ENCODE measurements at places on chromosomes 7 and 10.

DNA sequence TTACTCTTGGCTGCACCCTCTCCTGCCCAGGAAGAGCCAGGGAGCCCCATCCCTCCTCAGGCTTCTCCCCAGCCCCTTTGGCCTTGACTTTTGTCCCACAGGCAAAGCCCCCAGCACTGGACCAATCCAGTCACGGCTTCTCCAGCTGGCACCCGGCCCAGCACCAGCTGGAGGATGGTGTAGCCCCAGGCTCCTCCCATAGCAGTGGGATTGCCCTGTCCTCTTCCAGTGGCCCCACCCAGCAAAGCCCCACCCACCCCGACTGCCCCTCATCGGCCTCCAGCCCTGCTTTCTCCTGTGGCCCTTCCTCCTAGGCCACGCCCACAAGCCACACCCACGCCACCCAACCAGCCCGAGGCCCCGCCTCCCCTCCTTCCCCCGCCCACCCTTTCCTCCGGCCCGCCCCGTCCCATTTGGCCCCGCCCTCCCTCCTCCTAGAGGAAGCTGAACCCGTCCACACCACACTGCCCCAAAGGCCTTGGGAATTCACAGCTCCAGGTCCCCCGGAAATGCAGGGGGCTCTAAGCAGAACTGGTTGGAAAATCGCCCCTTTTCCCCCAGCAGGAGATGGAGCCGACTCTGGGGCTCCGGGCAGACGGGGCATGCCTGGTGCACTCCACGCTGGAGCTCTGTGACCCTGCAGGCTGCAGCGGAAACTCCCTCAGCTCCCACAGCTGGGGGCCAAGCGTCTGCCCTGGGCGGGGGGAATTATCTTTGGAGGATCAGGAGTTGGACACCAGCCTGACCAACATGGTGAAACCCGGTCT, 25.2 kb downstream of the GET4 start:
- DNase-seq = peak; percentile 62

DNA sequence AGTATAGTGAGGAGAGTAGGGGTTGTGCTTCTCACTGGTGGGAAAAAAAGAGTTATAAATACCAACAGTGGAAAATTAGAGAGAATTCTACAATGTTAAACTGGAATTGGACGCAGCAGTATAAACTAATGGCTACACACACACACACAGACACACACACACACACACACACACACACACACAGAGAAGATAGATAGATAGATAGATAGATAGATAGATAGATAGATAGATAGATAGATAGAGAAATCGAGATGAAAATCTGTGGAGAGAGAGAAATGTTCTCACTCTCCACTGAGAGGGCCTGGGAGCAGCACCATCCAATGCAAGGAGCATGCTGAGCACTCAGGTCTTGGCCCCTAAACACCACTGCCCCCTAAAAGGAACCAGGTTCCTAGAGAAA, 99.9 kb upstream of the LRRC4 start:
- no peak for DNase-seq

- DNase-seq = peak; percentile 16
Observed at GRCh38 chr10:11678074-11678793, 63.9 kb upstream of the ECHDC3 start.

DNA sequence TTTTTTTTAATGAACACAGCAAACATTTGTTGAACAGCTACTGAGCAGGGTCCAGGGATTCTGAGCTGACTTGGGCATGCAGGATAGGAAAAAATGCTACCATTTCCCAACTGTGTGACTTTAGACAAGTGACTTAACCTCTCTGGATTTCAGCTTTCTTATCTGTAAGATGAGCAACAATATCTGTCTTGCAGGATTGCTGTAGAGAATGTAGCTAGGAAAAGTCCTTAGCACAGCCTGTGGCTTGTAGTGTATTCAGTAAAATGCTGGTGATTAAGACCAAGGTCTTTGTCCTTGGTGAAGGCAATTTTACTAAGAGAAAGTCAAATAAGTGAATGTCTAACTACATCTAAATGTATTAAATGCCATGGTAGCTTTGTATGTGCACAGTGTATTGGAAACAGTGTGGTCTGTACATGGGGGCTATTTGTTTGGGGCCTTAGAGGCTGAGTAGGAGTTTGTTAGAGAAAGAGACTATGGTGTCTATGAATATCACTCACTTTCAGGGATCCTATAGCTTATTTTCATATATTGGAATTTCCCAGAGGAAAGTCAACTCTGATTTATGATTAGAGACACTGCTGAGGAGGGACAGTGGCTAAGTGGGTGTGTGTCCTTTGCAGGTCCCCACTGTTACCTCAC, 118.9 kb downstream of the CDH23 start:
- no peak for DNase-seq

- no peak for DNase-seq
Observed at GRCh38 chr10:30219971-30220751, 128.9 kb downstream of the MTPAP start.

DNA sequence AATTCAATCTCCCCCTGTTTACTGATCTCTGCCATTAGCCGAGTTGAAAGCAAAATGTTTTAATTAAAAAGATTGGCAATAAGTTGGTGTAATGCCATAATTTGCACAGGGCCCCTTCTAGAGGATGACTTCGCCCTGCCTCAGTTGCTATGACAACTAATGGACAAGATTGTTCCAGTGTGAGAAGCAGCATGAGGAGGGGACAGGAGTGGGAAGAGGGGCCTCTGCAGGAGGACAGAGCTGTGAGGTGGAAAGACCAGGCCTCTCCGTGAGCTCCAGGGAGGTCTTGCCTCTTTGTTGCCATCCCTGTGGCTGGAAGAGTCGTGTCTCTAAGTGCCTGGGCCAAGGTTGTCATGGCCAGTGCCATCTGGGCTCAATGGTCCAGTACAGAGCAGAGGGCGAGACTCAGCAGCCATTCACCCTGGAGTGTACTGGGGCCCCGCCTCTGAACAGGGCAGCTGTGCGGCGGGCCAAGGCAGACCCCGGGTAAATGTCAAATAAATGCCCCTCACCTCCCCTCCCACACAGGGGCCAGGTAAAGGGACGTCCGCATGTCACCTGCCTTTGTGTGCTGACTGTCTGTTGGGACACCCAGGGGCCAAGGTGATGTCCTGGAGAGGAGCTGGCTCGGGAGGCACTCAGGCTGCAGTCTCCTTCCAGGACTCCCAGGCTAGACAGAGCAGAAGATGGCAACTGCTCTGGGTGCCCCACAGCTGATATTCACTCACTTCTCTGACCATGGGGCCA, 97.0 kb upstream of the RET start:
- no peak for DNase-seq

DNA sequence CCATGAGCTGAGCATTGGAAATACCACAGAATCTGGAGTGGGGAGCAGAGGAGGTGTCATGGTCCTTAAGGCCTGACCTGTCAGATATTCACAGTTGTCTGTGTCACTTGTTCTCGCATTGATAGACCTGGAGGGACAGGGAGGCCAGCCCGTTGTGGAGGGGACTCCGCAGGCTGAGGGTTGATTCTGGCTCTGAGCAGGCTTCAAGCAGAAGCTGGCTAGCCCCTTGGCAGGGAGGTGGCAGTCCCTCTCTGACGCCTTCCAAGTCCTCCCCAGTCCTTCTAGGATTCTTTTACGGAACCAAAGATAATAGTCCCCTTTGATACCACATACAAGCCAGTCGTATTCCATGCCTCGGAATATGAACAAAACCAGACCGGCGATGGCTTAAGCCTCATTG, 65.4 kb downstream of the GRK5 start:
- DNase-seq = no peak

- no peak for DNase-seq
Observed at GRCh38 chr7:28790467-28790866, 167.7 kb downstream of the TRIL start.

- no peak for DNase-seq
Observed at GRCh38 chr7:33079763-33080690, 17.5 kb upstream of the NT5C3A start.

DNA sequence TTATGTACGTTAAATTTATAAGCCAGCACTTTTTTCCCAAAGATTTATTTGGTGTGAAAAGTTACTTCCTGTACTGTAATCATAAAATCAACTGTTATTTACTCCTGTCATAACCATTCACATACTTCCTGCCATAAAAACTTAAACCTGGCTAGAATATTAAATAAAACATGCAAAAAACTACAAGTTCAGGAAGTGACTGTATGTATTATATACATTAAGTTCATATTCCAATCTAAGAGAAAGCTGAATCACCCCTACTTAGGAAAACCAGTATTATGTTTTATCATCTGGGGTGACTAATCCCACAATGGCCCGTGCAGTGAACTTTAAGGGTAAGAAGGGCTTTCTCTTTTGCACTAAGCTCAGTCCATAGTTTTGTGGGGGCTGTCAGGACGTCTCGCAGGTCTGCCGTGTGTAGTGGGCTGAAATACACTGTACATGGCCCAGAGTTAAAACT, 183.7 kb upstream of the KLF14 start:
- DNase-seq = peak; percentile 51

DNA sequence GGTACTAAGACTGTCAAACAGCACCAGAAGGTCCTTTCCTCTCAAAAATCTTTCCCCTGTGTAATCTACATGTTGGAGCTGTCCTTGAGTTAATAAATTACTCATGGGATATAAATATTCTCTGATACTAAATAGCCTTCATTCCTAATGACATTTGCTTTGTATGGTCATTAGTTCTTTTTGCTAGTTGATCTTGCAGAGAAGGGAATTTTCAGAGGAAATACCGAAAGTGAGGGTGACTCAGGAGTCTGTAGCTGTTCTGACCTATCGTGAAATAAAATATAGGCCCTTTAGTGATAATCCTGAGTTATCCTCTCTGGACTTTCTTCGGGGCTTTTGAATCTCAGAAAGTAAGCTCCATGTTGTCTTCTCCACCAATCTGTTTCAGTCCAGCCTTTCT, 19.4 kb upstream of the CLDN12 start:
- DNase-seq = peak; percentile 67

DNA sequence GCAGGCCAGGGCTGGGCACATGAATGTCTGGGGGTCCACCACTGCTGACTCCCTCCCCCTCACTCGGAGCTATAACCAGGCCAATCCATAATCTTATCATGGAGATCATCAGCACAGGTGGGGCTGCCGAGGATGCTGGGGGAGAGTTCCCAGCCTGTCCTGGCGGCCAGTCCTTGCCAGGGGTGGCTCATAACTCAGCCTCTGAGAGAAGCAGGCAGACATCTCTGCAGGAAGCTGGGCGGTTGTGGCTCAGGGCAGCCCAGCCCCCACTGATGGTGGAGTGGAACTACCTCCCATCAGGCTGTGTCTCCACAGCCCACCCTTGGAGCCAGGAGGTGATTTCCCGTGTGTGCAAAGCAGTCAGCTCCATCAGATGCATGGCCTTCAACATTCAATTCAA, 109.4 kb upstream of the ZNF92 start:
- no peak for DNase-seq

- DNase-seq = no peak
Observed at GRCh38 chr7:69661342-69661741, 63.1 kb downstream of the AUTS2 start.

GRCh38 chr10:11448545-11449244, 162.8 kb downstream of the USP6NL start:
- DNase-seq = no peak

- DNase-seq = no peak
Observed at GRCh38 chr7:158499082-158499455, 88.6 kb downstream of the PTPRN2 start.

DNA sequence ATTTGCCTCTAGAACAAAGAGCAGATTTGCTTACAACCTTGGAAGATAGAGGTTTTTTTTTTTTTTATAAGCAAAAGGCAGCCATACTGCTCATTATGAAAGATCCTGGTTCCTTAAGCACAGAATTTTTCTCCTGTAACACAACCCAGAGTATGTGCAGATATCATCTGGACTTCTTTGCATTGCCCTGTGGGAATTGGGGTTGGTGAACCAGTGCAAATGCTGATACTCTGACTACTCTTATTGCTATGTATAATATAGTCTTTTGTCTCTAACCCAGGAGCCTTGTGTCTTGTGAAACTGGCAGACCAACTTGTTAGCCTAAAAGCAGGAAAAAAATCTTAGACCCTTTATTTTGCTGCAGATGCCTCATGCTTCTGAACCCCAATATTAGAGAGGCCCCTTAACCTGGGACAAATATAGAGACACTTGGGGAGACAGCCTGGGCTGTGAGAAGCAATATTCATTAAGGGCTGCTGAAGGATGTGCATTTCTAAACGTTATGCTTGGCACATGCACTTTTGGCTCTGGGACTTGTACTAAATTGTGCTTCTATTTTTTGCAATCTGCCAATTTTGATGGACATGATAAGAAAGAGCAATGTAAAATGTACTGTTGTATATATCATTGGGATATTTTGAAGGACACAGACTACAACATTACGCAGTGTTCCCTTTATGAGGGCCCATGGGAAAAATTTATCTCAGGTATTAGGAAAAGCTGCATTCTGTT, 78.9 kb downstream of the ANLN start:
- no peak for DNase-seq

GRCh38 chr10:63698787-63699150, 177.6 kb downstream of the REEP3 start:
- no peak for DNase-seq

GRCh38 chr10:61480208-61480607, 27.0 kb upstream of the TMEM26 start:
- DNase-seq = no peak

GRCh38 chr10:80131499-80131901, 1.0 kb upstream of the PLAC9 start:
- no peak for DNase-seq

DNA sequence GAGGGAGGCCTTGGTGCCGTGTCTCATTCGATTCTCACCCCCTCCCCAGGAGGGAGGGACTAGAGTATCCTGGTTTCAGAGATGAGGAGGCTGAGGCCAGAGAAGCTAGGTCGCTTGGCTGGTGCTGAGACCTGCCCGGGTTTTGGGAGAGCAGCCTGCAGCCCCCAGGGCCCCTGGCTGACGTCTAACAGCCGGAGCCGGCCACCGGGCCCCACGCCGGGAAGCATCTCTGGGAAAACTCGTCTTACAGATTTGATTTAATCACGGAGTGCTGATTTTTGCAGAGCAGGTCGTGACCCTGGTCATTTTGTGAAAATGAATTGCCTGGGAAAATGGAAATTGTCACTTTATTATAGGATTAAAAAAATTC, 97.5 kb downstream of the MICALL2 start:
- DNase-seq = no peak

DNA sequence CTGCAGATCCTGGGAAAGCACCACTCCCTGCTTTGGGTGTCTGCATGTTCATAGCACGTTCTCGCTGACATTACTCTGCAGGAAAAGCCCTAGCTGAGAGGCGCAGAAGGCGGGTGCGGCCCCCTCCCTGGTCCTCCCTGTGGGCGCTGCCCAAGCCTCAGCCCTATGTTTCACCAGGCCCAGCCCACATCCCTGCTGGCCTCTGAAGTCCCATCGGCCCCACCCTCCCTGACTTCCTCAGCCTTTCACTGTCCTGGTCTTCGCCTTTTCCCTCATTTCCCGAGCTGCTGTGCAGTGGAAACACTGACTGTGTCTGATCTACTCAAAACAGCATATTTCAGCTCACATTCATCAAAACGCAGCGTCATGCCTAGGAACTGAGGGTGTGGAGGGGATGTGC, 36.3 kb upstream of the DIP2C start:
- DNase-seq = peak; percentile 47

- DNase-seq = no peak
Observed at GRCh38 chr7:132544025-132544424, 32.2 kb downstream of the PLXNA4 start.
